Suppressor macrophage treated with lipopolysaccharide for 4 hours (primary cell): ENCODE measurements at places on chromosomes 2 and 18.

DNA sequence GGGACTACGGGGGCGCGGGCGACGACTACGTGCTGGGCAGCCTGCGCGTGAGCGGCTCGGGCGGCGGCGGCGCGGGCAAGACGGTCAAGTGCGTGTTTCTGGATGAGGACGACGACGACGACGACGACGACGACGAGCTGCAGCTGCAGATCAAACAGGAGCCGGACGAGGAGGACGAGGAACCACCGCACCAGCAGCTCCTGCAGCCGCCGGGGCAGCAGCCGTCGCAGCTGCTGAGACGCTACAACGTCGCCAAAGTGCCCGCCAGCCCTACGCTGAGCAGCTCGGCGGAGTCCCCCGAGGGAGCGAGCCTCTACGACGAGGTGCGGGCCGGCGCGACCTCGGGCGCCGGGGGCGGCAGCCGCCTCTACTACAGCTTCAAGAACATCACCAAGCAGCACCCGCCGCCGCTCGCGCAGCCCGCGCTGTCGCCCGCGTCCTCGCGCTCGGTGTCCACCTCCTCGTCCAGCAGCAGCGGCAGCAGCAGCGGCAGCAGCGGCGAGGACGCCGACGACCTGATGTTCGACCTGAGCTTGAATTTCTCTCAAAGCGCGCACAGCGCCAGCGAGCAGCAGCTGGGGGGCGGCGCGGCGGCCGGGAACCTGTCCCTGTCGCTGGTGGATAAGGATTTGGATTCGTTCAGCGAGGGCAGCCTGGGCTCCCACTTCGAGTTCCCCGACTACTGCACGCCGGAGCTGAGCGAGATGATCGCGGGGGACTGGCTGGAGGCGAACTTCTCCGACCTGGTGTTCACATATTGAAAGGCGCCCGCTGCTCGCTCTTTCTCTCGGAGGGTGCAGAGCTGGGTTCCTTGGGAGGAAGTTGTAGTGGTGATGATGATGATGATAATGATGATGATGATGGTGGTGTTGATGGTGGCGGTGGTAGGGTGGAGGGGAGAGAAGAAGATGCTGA is 1.4 kb downstream of the SOX11 start:
- no peak for DNase-seq

DNA sequence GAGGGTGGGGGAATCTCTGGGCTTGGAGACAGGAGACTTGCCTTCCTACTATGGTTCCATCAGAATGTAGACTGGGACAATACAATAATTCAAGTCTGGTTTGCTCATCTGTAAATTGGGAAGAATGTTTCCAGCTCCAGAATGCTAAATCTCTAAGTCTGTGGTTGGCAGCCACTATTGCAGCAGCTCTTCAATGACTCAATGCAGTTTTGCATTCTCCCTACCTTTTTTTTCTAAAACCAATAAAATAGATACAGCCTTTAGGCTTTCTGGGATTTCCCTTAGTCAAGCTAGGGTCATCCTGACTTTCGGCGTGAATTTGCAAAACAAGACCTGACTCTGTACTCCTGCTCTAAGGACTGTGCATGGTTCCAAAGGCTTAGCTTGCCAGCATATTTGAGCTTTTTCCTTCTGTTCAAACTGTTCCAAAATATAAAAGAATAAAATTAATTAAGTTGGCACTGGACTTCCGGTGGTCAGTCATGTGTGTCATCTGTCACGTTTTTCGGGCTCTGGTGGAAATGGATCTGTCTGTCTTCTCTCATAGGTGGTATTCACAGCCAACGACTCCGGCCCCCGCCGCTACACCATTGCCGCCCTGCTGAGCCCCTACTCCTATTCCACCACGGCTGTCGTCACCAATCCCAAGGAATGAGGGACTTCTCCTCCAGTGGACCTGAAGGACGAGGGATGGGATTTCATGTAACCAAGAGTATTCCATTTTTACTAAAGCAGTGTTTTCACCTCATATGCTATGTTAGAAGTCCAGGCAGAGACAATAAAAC is 6.5 kb downstream of the TTR start:
- no peak for DNase-seq

DNA sequence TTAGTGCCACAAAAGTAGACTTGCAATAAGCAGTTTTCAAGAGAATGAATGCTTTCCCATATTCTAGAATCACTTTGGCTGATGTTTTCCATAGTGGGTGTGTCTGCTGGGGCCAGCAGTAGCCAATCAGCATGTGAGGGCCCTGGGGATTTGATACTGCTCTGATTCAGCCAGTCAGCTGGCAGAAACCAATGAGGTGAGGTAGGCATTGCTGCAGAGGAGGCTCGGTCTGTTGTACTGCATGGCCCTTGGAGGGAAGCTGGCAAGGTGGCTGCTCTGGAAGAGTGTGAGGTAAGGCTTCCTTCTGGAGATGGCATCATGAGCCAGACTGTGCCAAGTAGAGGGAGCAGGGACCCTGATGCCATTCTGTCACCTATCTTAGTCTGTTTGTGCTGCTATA is 22.7 kb downstream of the TMEM87B start:
- no peak for DNase-seq

- DNase-seq, result no peak
Observed at GRCh38 chr2:198465970-198466369, 661.6 kb downstream of the PLCL1 start.

DNA sequence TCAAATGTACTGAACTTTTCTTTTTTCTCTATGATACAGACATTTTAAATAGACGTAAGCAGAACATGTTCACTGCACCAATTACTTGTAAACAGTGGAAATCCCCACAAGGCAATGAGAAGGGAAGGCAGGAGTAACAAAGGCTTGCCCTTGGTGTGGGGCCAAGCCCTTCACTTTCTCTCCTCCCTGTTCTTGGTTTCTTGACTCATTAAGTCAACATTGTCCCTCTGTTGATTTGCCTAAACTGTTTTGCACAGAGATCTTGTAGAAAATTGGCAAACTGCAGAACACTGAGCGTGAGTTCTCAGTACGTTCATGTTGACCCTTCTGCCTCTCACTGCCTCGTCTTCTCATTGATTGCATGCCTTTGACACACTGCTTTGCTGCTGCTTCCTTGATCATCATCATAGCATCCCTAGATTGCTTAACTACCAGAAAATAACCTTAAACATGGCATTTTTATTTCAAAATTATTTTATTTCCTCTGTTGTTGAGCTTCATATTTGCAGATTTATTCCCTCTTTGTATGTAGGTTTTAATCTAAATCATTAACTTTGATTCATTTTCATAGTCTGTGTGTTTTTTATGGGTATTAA is 257.7 kb downstream of the PTGR3 start:
- DNase-seq, result no peak

GRCh38 chr2:208256192-208256782 is 1.4 kb upstream of the IDH1 start:
- DNase-seq, result no peak

DNA sequence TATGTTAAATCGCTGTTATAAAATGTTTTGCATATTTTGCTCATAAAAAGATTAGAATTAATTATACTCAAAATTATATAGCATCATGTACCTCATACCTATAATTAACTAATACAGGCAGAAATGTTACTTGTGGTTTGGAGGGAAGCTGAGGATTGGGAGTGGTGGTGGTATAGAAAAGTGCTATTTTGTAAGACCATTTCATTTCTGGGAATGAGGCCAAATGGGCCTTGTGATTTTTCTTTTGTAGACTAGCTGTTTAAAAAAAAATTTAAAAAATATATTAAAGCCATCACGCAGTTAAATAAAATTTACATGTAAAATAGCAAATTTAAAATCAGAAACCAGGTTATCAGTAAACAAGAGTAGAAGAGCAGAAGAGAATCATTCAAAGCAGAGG is 560.8 kb upstream of the FAM98A start:
- DNase-seq, result no peak

DNA sequence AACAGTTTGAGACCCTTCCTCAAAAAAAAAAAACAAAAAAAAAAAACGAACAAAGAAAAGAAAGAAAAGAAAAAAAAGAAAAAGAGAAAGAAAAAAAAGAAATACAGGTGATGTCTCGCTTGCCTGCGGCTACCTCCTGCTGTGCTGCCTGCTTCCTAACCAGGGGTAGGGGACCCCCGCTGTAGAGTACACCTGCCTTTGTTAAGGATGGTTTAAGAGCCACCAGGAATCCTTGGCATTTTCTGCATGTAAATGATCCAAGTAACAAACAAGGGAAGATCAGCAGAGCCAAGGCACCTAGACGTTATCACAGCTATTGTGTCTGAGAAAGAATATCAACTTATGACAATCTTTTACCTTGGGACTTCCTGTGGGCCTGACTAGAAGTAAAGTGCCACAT is 856.8 kb upstream of the GCFC2 start:
- no peak for DNase-seq

GRCh38 chr2:214587442-214587841 is 176.6 kb downstream of the VWC2L start:
- peak; percentile 3 for DNase-seq

DNA sequence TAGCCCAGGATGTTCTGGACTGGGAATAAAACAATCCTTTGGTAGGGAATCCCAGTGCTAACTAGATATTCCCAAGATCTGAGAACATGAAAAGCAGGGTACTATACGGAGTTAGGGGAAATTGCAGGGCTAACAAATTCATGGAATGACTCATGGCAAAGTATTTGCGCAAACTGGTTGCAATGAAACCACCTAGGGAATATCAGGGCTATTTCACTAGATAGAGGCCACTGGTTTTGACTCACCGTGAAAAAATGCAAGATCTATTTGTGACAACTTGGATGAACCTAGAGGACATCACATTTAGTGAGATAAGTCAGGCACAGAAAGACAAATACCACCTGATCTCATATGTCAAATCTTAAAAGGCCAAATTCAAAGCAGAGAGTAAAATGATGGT is 233.3 kb downstream of the MBD2 start:
- DNase-seq, result no peak

- no peak for DNase-seq
Observed at GRCh38 chr2:184679219-184680018, 81.1 kb downstream of the ZNF804A start.

GRCh38 chr2:178143481-178143880 is 31.2 kb downstream of the RBM45 start:
- no peak for DNase-seq

GRCh38 chr2:118112771-118113334 is 24.6 kb downstream of the INSIG2 start:
- peak; percentile 37 for DNase-seq

DNA sequence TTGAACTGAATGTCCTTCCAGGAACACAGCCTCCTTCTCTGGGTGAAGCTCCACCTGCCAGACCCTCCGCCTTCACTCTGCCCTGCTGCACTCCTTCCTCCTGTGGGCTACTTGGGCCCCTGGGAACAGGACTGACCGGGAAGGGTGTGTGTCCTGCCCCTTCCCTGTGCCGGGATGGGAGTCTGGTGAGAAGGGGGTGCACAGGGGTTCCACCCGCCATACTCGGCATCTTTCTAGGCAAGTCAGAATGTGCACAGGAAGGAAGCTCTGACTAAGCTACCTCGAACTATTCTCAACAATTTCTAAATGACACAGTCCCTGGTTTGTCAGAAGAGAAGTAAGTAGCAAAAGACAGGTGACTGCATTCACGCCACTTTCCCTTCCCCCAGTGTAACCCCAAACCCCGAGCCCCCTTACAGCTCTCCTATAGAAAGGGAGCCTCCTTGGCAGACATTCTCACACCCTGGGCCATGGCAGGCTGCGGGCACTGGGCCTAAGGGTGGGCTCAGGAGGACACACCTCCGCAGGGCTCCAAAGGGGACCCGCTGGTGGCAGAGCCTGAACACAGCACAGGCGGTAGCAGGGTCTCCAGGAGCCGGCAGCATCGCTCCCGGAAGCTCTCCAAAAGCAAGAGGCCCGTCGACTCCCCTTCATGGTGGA is 184.1 kb downstream of the HDAC4 start:
- DNase-seq, result no peak

DNA sequence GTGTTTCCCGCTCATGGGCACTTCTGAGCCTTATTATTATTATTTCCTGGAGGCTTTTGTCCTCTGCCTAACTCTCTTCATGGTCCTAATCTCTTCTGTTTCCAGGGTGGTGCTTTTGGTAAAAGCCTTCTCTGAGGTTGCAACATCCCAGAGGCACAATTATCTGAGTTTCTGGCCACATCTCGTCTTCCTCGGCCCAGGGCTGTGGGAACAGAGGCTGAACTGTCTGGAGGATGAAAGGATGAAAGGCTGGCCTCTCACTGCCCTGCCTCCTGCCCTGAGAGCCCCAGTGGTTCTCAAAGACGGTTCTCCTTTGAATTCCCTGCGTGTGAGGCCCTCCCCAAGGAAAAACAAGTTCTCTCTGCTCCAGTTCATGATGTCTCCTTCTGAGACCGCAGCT is 13.8 kb downstream of the GYPC start:
- DNase-seq, result no peak

DNA sequence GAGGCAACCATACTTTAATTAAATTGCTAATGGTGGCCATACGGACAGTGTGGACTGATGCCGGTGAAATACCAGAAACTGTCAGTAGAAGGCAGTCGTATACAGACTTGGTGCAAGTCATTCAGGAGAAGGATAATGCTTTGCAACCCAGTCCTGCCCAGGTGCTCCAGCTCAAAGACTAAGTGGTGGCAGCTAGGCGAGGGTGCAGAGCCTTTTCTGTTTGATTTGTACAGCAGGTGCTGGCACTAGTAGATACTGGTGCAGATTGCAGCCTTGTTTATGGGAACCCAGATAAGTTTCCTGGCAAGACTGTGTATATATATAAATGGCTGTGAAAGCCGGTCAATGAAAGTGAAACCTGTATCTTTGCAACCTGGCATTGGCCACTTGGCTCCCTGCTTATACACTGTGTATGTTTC is 208.3 kb upstream of the SYT4 start:
- DNase-seq, result no peak

DNA sequence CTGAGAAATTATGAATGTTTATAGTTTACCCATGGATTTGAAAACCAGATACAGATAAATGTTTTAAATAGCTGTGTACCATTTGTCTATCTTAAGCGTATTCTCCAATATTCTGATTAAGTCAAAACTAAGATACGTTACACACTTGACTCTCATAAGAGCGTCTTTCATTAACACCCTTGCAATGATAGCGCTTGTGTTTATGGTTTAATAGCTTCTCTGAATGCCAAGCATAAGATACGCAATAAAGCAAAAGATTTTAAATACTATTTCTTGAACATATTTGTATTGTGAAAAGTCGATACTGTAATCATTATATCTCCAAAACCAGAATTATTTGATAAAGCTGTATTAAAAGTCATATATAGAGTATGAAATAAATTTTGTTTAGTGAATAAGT is 3.0 kb downstream of the CALCRL start:
- DNase-seq, result no peak

GRCh38 chr18:52403291-52404021 is 63.5 kb downstream of the DCC start:
- no peak for DNase-seq

- peak; percentile 7 for DNase-seq
Observed at GRCh38 chr2:176826984-176827668, 385.5 kb upstream of the HNRNPA3 start.

DNA sequence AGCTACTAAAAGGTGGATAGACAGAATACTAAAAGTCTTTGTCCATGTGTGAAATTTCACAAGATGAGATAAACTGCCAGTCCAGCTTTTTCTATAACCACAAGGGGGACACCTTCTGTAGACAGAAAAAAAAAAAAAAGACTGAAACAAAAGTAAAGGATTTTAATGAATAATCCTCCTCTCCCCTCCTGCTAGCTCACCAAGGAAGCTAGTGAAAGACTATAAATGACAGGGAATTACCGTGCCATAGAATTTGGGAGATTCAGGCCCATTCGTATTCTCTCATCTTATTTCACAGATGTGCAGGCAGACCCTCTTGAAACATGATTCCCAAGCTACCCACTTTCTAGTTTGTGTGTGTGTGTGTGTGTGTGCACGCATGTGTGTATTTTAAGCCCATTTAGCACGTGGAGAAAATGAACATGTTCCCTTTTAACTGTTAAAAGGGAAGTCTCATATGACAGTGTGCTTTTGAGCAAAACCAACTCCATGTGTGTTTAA is 36.3 kb upstream of the SLC8A1 start:
- peak; percentile 51 for DNase-seq

- peak; percentile 56 for DNase-seq
Observed at GRCh38 chr2:180707884-180708205, 272.6 kb upstream of the UBE2E3 start.
